ENCODE measurements at places on chromosomes 16 and 17. TPM values are rescaled to one million over a fixed set of nuclear protein-coding genes. Genes with fewer than 3 reads are reported as not detected.

DNA sequence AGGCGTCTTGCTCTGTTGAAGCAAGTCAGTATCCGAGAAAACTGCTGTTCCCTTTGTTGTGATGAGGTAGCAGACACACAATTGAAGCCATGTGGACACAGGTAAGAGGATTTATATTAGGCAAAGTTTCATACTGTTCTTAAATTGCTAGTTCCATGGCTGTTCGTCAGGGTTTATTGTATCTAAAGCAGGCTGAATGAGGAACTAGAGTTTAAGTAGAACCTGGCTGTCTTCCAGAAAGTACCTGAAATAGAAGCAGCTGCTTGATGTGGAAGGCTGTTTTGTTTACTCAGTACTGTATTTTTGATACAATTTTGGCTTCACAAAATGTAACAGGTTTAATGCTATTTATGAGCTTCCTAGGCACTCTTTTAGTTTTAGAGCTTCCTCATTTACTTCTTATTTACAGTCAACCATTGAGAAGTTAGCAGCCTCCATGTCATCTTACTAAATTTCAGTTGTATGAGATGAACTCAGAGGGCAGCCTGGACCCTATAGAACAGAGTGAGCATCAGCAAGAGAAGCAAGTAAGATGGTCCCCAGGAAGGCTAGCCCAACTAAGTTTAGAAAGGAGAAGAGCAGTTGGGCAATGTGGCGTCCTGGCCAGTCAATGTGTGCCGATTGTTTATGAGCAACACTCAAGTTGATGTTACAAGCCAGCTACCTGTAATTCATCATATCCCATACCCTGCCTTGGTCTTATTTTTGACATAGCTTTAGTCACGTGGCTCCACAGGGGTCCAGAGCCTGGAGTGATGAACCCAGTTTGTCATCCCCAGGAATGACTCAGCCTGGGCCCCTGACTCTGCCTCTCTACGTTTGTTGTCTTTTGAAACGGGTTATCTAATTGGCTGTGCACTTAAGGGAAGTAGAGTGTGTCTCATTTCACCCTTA lies 9.7 kb upstream of the ARL2BP start:
- H3K4me1 ChIP-seq: peaks cover 12% of the 10 kb centered on the region
- H3K27ac ChIP-seq: peak overlapping the region; percentile 78
- peak; percentile 76 for DNase-seq

- H3K27me3 ChIP-seq: no peaks in the 10 kb centered on the region
- peaks cover 20% of the 10 kb centered on the region for H3K4me1 ChIP-seq
- no peak overlapping the region for H3K4me3 ChIP-seq
These were observed 46.8 kb downstream of the HIC1 start for GRCh38 chr17:2101448-2102257.

GRCh38 chr17:51434434-51435170 lies 174.3 kb downstream of the UTP18 start:
- H3K36me3 ChIP-seq: peaks cover 5% of the 10 kb centered on the region
- H3K27me3 ChIP-seq: no peaks in the 10 kb centered on the region
- H3K4me3 ChIP-seq: no peak overlapping the region
- H3K4me1 ChIP-seq: peaks cover 44% of the 10 kb centered on the region

The RSAD1 gene
- 21.5 TPM for total RNA-seq
